Vagina (tissue), 2 donors: ENCODE measurements at places on chromosomes 6 and 20. TPM values are rescaled to one million over a fixed set of nuclear protein-coding genes. Genes with fewer than 3 reads are reported as not detected.

The KIZ gene
- 25.0 TPM for total RNA-seq

The BMP2 gene
- total RNA-seq, result 8.6 TPM

The HMGCLL1 gene
- total RNA-seq, result 1.7 TPM

The FKBP5 gene
- total RNA-seq, result 246 TPM
